Muscle of leg (tissue), 16 donors: ENCODE measurements at places on chromosomes 7 and 10. TPM values are rescaled to one million over a fixed set of nuclear protein-coding genes. Genes with fewer than 3 reads are reported as not detected.

ANKRD30A gene
- total RNA-seq = not detected

GARS1 gene
- total RNA-seq = 45.8 TPM

BAMBI gene
- total RNA-seq = 8.9 TPM

ATP6V0E2 gene
- total RNA-seq = 6.5 TPM

ZNF680 gene
- 14.1 TPM for total RNA-seq

DENND2A gene
- total RNA-seq = 23.9 TPM

C7orf33 gene
- 0.27 TPM for total RNA-seq

GPNMB gene
- total RNA-seq = 98.1 TPM

ANK3 gene
- total RNA-seq = 69.6 TPM

HYAL4 gene
- 0.09 TPM for total RNA-seq

UMAD1 gene
- total RNA-seq = 7.8 TPM

STEAP4 gene
- 4.8 TPM for total RNA-seq

BRI3 gene
- total RNA-seq = 62.9 TPM

RPEL1 gene
- not detected for total RNA-seq

ECHDC3 gene
- 8.3 TPM for total RNA-seq

HOGA1 gene
- 0.89 TPM for total RNA-seq

SPAM1 gene
- not detected for total RNA-seq

ETV1 gene
- total RNA-seq = 15.8 TPM

NOD1 gene
- total RNA-seq = 14.8 TPM

ZNF853 gene
- total RNA-seq = 7.2 TPM

GRID1 gene
- total RNA-seq = 2.7 TPM

MYO3A gene
- 0.84 TPM for total RNA-seq

AKR1D1 gene
- not detected for total RNA-seq

FGFBP3 gene
- 0.84 TPM for total RNA-seq

MMS19 gene
- 51.9 TPM for total RNA-seq

PALS2 gene
- 52.2 TPM for total RNA-seq

RGR gene
- 11.9 TPM for total RNA-seq

DNAJC12 gene
- 8.5 TPM for total RNA-seq
